Right cardiac atrium (tissue), 5 donors: ENCODE measurements at places on chromosomes 2 and 18. TPM values are rescaled to one million over a fixed set of nuclear protein-coding genes. Genes with fewer than 3 reads are reported as not detected.

DNA sequence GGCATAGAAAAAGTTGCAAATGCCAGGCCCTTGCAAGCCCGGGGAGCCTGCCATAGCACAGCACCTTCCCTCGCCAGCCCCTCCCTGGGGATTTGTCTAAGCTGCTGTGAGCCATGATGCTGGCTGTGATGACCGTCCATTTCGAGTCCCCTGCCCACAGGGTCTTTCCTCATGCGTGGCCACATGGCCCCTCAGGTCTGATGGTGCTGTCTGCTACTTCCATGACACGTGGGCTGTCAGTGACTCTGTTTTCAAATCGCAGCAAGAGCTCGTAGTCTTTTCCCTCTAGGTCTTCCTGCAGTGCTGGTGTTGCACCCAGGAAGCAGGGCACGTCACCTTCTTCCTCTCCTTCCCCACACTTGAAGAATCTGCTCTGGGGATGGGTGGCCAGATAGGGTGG, 15.5 kb upstream of the GNAL start:
- no peak for DNase-seq

CD28 gene
- 0.64 TPM for total RNA-seq

- no peak for DNase-seq
Measured at GRCh38 chr2:60297296-60298005, 256.0 kb downstream of the BCL11A start.

- DNase-seq: no peak
Measured at GRCh38 chr2:166335284-166335683, 40.5 kb downstream of the SCN9A start.

ANKRD62 gene
- total RNA-seq: not detected

DNA sequence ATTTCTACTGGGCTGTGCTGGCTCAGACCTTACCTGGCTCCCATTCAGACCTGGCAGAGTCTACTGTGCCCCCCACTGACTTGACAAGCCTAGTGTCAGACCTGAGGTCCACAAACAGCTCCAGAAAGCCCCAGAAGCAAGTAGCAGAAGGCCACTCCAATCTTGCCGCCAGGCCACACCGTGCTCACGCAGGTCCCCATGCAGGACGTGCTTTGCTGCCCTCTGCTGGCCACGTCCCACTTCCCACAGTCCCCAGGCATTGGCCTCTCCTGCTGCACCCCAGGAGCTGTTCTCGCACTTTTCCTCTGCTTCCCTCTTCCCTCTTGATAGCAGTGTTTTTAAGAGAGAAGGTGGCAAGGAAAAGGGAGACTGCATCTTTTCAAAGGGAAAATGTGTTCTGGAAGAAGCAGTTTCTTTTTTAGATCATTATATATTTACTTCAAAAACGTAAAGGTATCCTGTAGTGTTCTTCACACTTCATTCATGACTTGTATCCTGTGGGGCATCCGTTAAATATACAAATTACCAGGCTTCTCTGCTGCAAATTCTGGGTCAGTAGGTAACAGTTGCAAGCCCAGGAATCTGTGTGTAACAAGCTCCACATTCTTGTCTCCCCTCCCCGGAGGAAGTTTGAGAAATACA, 81.4 kb upstream of the PAPOLG start:
- peak; percentile 93 for DNase-seq

- DNase-seq: no peak
Measured at GRCh38 chr2:17765398-17765797, 11.5 kb downstream of the GEN1 start.

EPAS1 gene
- total RNA-seq: 291 TPM
